ENCODE measurements at places on chromosomes 3 and 15. TPM values are rescaled to one million over a fixed set of nuclear protein-coding genes. Genes with fewer than 3 reads are reported as not detected.
A peak's percentile ranks its signal among the peaks of the same experiment; 100 is the strongest.

The GRM7 gene
- polyA plus RNA-seq, result 0.29 TPM

DNA sequence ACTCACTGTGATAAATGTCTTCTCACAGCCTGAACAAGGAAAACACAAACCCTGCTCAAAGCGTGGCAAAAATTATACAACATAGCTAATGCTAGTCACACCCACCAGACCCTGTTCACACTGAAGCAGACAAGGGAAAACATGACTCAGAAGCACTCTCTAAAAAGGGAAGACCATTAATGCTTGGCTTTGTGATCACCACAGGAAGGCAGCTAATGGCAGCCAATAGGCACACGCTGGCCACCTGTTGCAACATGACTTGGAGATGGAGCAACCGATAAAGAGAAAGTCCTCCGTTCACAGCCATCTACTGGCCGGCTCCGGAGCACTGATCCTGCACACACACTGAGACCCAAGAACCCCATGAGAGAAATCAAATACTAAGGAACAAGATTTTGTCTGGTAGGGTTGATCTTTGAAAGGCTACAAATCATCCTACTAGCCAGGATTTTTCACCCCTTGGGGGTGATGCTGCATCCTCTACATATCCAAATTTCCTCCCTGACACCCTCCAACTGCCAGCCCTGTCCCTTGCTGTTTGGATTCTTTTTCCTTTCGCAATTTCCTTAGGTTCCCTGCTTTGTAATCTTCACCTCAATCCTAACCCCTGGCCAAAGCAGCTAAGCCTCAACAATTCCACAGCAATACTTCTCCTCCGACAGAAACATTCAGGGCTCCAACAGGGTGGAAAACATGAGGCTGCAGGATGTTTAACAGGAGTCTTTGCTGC lies 3.2 kb downstream of the ZXDC start:
- peaks cover 36% of the 10 kb centered on the region for H3K4me1 ChIP-seq
- H3K4me3 ChIP-seq, result peak overlapping the region; percentile 88
- no peak overlapping the region for H3K27ac ChIP-seq
- peaks cover 48% of the 10 kb centered on the region for H3K36me3 ChIP-seq
- DNase-seq, result no peak

The TLE3 gene
- 8.4 TPM for polyA plus RNA-seq

- DNase-seq, result no peak
- no peak overlapping the region for H3K4me3 ChIP-seq
- H3K27ac ChIP-seq, result no peak overlapping the region
- no peaks in the 10 kb centered on the region for H3K36me3 ChIP-seq
- H3K27me3 ChIP-seq, result no peaks in the 10 kb centered on the region
These were observed 41.3 kb downstream of the COL6A5 start for GRCh38 chr3:130386604-130387263.

DNA sequence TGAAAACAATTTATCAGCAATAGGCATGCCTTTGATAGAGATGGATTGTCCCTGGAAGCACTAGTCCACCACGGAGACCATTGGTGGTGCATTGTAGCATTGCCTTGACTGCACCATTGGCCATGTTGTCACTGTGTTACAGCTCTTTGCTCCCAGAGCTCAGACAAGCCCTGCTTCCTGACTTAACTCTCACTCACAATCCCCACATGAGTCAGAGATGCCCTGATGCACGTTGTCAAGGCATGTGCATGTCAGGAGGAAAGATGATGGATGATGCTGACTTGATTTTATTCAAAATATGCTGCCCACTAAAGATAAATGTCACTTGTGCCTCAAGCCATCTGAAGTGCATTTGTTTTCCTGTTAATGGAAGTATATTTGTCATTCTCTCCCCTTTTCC lies 266.1 kb downstream of the ARRDC4 start:
- no peak overlapping the region for H3K27ac ChIP-seq
- no peak overlapping the region for H3K4me3 ChIP-seq
- H3K4me1 ChIP-seq, result no peaks in the 10 kb centered on the region
- H3K36me3 ChIP-seq, result no peaks in the 10 kb centered on the region
- DNase-seq, result no peak

DNA sequence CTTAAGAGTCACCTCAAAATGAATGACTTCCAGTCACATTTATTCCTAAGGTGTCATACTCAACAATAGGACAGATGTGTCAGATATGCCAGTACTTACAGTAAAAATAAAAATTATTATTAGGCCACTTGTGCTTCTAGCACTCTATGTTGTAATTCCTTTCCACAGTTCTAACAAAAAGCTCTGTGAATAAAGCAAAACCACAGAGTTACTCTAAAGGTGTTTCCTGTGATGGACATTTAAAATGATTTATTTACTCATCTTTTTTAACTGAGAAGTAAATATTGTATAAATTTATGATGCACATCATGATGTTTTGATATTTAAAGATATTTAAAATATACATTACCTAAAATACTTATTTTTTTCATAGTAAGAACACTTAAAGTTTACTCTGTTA lies 13.9 kb upstream of the GOLGA8B start:
- no peak overlapping the region for H3K27ac ChIP-seq
- no peaks in the 10 kb centered on the region for H3K27me3 ChIP-seq
- H3K4me1 ChIP-seq, result no peaks in the 10 kb centered on the region
- no peak for DNase-seq

DNA sequence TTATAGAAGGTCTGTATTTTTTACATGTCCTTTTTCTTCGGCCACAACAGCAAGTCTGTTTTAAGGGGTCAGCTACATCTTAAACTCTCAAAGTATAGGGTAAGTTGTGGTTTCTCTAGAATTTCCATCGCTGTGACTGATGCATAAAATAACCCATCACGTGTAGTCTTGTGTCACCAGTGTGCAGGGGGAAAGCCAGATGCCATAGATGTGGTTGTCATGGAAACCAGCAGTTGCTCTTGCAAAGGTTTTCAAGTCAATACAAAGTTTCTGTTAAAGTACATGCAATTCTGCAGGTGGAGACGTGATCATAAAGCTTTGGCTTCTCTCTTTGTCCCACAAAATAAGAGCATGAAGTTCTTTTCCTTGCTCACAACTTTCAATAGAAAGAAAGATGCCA lies 210.3 kb upstream of the ONECUT1 start:
- H3K27me3 ChIP-seq, result no peaks in the 10 kb centered on the region
- H3K27ac ChIP-seq, result no peak overlapping the region
- no peak overlapping the region for H3K4me3 ChIP-seq
- no peaks in the 10 kb centered on the region for H3K36me3 ChIP-seq

- peak overlapping the region; percentile 83 for H3K27ac ChIP-seq
- no peaks in the 10 kb centered on the region for H3K27me3 ChIP-seq
- DNase-seq, result no peak
These were observed 1233.1 kb upstream of the ALCAM start for GRCh38 chr3:104133630-104134029.

- DNase-seq, result peak; percentile 40
- peak overlapping the region; percentile 20 for H3K4me3 ChIP-seq
- H3K4me1 ChIP-seq, result no peaks in the 10 kb centered on the region
- H3K27me3 ChIP-seq, result no peaks in the 10 kb centered on the region
- H3K36me3 ChIP-seq, result no peaks in the 10 kb centered on the region
These were observed 119.9 kb upstream of the FHIT start for GRCh38 chr3:61371123-61371522.

The ACTC1 gene
- polyA plus RNA-seq, result not detected

DNA sequence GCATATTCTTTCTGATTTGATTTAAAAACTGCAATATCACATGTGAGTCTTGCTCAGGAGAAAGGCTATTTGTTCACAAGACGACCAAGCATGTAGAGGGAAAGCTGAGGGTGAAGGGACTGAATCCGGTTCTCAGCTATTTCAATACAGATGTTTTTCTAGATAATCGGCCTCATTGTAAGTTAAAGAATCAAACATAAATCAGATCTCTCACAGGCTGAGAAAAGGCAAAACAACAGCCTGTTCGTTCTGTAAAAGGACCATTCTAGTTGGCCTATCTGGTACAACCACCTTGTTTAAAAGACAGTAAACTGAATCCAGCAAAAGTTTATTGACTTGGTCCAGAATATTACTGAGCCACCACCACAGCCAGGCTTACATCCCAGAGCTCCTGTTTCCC lies 1045.7 kb upstream of the CFAP20DC start:
- H3K4me1 ChIP-seq, result no peaks in the 10 kb centered on the region
- no peak overlapping the region for H3K4me3 ChIP-seq
- DNase-seq, result no peak
- H3K27me3 ChIP-seq, result no peaks in the 10 kb centered on the region
- no peaks in the 10 kb centered on the region for H3K36me3 ChIP-seq

The NDUFB4 gene
- 332 TPM for polyA plus RNA-seq

DNA sequence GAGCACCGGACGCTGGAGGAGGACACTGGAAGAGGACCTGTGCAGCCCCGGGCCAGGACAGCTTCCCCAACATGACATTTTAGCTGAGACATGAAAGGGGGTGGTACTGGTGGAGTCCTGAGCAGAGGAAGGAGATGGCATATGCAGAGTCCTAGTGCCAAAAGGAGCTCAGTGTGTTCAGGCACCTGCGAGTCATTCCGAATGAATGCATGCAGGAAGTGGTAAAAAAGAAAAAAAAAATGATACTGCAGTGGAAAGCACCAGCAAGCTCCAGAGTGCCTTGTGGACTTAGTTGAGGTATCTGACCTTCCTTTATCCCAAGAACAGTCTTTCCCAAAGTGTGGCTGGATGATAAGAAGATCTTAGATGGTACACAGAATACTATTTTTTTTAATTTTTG lies 6.6 kb upstream of the ZNF148 start:
- no peak for DNase-seq
- no peaks in the 10 kb centered on the region for H3K27me3 ChIP-seq
- no peak overlapping the region for H3K27ac ChIP-seq
- H3K36me3 ChIP-seq, result no peaks in the 10 kb centered on the region
- H3K4me1 ChIP-seq, result peaks cover 7% of the 10 kb centered on the region
- H3K4me3 ChIP-seq, result no peak overlapping the region

- no peaks in the 10 kb centered on the region for H3K4me1 ChIP-seq
- no peak overlapping the region for H3K4me3 ChIP-seq
- 0 out of 2 replicates have a peak, but pooled peaks cover 6% of the 10 kb centered on the region for H3K27me3 ChIP-seq
- no peak overlapping the region for H3K27ac ChIP-seq
- no peaks in the 10 kb centered on the region for H3K36me3 ChIP-seq
These were observed 316.8 kb downstream of the VPS13C start for GRCh38 chr15:61743345-61743909.

DNA sequence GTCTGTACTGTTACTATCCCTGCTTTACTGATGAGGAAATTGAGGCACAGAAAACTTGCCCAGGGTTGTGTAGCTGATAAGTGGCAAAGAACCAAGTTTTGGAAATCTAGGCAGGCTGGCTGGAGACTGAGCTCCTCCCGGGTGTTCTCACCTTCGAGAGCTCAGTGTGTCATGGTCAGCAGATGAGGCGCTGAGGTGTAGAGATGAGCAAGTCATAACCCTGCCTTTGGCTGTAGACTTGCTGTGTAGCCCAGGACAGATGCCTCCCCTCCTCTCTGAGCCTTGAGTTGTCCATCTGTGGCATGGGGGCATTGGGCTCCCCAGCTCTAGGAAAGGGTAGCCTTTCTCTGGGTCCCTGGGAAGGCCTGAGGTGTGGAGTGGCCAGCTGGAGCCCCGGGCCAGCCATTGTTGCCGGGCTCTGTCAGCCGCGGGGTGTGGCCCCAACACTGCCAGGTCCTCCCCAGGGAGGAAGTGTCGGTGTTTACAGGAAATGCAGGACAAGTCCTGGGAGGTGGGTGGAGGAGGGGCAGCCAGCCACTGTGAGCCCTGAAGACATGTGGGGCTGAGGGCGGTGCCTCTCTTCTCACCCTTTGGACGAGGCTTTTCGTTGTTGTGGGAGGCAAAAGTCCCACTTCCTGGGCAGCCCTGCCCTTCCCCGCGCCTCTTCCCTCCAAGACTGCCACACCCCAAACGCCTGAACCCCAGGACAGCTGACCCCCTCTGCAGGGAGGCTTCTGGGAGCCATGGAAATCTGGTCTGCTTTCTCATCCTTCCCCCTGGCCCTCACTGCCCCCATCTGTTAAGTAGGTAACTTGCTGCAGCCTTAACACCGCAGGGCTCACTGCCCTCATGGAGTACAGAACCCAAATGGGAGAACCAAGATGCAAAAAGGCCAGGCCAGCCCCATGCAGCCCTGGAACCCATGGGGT lies 29.1 kb downstream of the FGD5 start:
- H3K27ac ChIP-seq, result no peak overlapping the region
- no peak overlapping the region for H3K4me3 ChIP-seq

The CYP1A1 gene
- 0.07 TPM for polyA plus RNA-seq

- no peaks in the 10 kb centered on the region for H3K27me3 ChIP-seq
- no peak overlapping the region for H3K27ac ChIP-seq
- H3K4me1 ChIP-seq, result no peaks in the 10 kb centered on the region
- peak; percentile 34 for DNase-seq
These were observed 12.9 kb upstream of the CPNE9 start for GRCh38 chr3:9690451-9691450.

- DNase-seq, result no peak
- no peaks in the 10 kb centered on the region for H3K36me3 ChIP-seq
- H3K4me3 ChIP-seq, result no peak overlapping the region
- no peaks in the 10 kb centered on the region for H3K4me1 ChIP-seq
These were observed 287.8 kb downstream of the FAM43A start for GRCh38 chr3:194973366-194974000.

The MED12L gene
- 0.06 TPM for polyA plus RNA-seq

Measured in SK-N-SH (cell line).